HT1080 (cell line): ENCODE measurements at places on chromosomes 6 and 20. TPM values are rescaled to one million over a fixed set of nuclear protein-coding genes. Genes with fewer than 3 reads are reported as not detected.

Gene NKX2-4
- total RNA-seq, result 1.8 and 3.1 TPM in 2 replicates

Gene LY6G5C
- 0.47 and 3.6 TPM in 2 replicates for total RNA-seq

Gene CRISP3
- total RNA-seq, result not detected in 2 replicates

Gene LSM2
- total RNA-seq, result 104 and 115 TPM in 2 replicates

Gene ALDH8A1
- total RNA-seq, result 0.03 and 0.13 TPM in 2 replicates

Gene OPN5
- total RNA-seq, result not detected in 2 replicates

Gene TRIM10
- not detected in 2 replicates for total RNA-seq
